Umbilical cord (tissue), 2 donors: ENCODE measurements at places on chromosomes 2 and 18. TPM values are rescaled to one million over a fixed set of nuclear protein-coding genes. Genes with fewer than 3 reads are reported as not detected.

Gene MSTN
- 0.72 TPM for total RNA-seq

Gene GYPC
- 113 TPM for total RNA-seq

Gene C2orf81
- total RNA-seq: 1.4 TPM

Gene CHRNA1
- total RNA-seq: 3.9 TPM

Gene UGT1A10
- 0.48 TPM for total RNA-seq

Gene PEX13
- total RNA-seq: 36.1 TPM

Gene IL36RN
- 6.0 TPM for total RNA-seq

Gene IL1A
- total RNA-seq: 1.4 TPM

Gene TACR1
- total RNA-seq: 8.2 TPM

Gene UCN
- 1.4 TPM for total RNA-seq

Gene LPIN1
- total RNA-seq: 23.1 TPM

Gene KIAA2012
- 1.7 TPM for total RNA-seq

Gene SRBD1
- 25.3 TPM for total RNA-seq

Gene KIF5C
- total RNA-seq: 4.3 TPM

Gene IL36B
- 2.4 TPM for total RNA-seq

Gene KDSR
- total RNA-seq: 32.5 TPM

Gene ARPC2
- 158 TPM for total RNA-seq

Gene TM4SF20
- total RNA-seq: 2.4 TPM

Gene TET3
- 5.1 TPM for total RNA-seq

Gene VWC2L
- 4.3 TPM for total RNA-seq

Gene VAMP5
- total RNA-seq: 20.0 TPM

Gene ECEL1
- total RNA-seq: 3.9 TPM

Gene SPC25
- not detected for total RNA-seq

Gene SCYGR4
- 1.4 TPM for total RNA-seq

Gene COQ10B
- total RNA-seq: 41.7 TPM

Gene ZDBF2
- 24.6 TPM for total RNA-seq

Gene MAPRE3
- 4.1 TPM for total RNA-seq

Gene GPR155
- 9.9 TPM for total RNA-seq

Gene CRYGC
- not detected for total RNA-seq

Gene TSHZ1
- total RNA-seq: 5.5 TPM

Gene ASPRV1
- total RNA-seq: 2.2 TPM

Gene HJURP
- total RNA-seq: 3.9 TPM

Gene MALL
- total RNA-seq: 19.3 TPM

Gene UPP2
- total RNA-seq: 0.24 TPM

Gene THAP4
- 21.4 TPM for total RNA-seq

Gene OTOS
- not detected for total RNA-seq

Gene ABCB11
- total RNA-seq: 7.9 TPM

Gene DPYSL5
- 0.72 TPM for total RNA-seq

Gene SULT1C3
- total RNA-seq: not detected

Gene ANKRD29
- total RNA-seq: 16.9 TPM

Gene HOXD11
- total RNA-seq: 18.1 TPM

Gene OXER1
- total RNA-seq: 3.9 TPM

Gene SERPINB3
- 0.96 TPM for total RNA-seq

Gene MFSD2B
- total RNA-seq: 0.48 TPM

Gene PSMA8
- total RNA-seq: 6.3 TPM

Gene EMX1
- total RNA-seq: 3.6 TPM

Gene KIDINS220
- total RNA-seq: 97.5 TPM

Gene DES
- 2,247 TPM for total RNA-seq

Gene SPR
- total RNA-seq: 19.5 TPM

Gene NXPH2
- not detected for total RNA-seq

Gene FBLN7
- 1.2 TPM for total RNA-seq

Gene POTEC
- 0.72 TPM for total RNA-seq

Gene MROH2A
- not detected for total RNA-seq

Gene B3GNT7
- 3.9 TPM for total RNA-seq
